ENCODE measurements at places on chromosomes 7 and 10.

GRCh38 chr7:125871431-125871830 is 941.8 kb upstream of the POT1 start:
- no peak for DNase-seq

DNA sequence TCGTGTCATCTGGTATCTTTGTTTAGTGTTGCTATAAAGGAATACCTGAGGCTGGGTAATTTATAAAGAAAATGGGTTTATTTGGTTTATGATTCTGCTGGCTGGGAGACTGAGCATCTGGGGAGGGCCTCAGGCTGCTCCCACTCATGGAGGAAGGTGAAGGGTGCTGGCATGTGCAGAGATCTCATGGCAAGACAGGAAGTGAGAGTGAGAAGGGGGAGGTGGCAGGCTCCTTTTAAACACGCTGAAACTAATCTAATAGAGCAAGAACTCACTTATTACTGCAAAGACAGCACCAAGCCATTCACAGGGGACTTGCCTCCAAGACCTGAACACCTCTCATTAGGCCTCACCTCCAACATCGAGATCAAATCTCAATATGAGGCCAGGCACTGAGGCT is 11.3 kb downstream of the OIT3 start:
- DNase-seq, result no peak

DNA sequence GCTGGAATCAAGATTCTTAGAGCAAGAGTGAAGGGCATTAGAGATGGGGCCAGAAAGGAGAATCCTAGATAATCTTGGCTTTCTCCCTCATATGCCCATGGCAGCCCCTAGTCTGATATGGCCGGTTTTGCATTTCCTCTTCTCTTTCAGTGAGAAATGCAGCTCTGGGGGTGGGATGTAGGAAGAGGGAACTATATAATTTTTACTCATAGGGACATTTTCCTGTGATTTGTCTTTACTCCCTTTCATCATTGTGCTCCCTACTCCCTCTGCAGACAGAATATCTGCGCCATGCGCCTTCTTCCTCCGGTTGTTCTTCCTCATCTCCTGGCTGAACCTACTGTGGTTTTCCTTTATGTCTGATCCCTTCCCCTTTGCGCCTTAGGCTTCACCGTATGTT is 16.8 kb upstream of the CHCHD1 start:
- DNase-seq, result no peak

- DNase-seq, result no peak
These were observed 60.3 kb downstream of the TBXAS1 start for GRCh38 chr7:139889186-139889871.

Data from CD4-positive, alpha-beta T cell treated with Interferon gamma for 1 hour (primary cell).